CD8-positive, alpha-beta memory T cell (primary cell): ENCODE measurements at places on chromosomes 1 and 21. TPM values are rescaled to one million over a fixed set of nuclear protein-coding genes. Genes with fewer than 3 reads are reported as not detected.

DNA sequence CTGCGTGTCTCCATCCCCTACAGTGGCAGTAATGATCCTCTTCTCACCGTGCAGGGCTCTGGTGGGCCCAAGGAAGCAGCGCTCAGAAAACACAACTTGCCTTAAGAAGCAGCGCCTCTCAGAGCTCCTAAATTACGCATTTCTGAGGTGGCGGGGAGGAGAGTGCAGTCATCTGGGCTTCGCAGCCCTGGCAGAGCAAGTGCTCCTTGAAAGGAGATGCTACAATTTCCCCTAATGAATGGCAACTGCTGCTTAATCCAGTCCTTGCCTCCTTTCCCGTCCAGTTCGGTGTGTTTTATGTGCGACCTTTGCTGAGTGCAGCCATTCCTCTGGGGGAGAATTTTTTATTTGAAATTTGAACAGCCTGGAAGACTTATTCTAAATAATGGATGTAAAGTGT lies 287.3 kb downstream of the PTPRU start:
- DNase-seq = peak; percentile 9

DNA sequence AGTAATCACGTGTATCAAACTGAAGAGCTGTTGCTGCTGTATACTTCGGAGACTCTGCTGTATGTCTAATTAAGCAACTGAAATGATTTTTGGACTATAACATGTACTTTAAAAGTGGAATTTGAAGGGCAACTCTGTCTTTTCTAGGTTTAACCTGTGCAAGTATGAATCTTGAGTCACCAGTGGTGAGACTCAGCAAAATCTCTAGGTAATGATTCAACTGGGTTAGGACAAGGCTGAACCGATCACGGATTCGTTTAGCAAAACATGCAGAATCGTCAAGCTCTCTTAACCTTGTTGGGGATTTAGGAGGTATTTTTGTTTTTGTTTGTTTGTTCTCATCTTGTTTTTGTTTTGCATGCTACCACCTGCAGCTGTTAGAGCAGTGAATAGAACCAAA lies 149.6 kb downstream of the CYYR1 start:
- DNase-seq = no peak

- no peak for DNase-seq
Measured at GRCh38 chr1:172241540-172241939, 178.9 kb upstream of the C1orf105 start.

- DNase-seq = no peak
Measured at GRCh38 chr21:29170944-29171343, 40.5 kb downstream of the MAP3K7CL start.

DNA sequence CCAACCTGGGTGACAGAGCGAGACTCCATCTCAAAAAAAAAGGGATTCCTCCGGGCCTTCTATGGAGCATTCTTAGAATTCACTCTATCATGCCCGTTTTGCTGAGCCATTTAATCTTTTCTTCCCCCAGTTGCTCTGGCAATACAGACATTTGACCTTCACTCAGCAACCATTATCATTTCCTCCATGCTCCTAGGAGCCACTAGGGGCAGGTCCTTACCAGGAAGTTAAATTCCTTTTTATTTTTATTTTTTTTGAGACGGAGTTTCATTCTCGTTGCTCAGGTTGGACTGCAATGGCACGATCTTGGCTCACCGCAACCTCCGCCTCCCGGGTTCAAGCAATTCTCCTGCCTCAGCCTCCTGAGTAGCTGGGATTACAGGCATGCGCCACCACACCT lies 9.7 kb upstream of the CGN start:
- DNase-seq = no peak

- DNase-seq = no peak
Measured at GRCh38 chr1:99979091-99979490, 9.3 kb downstream of the SLC35A3 start.

- no peak for DNase-seq
Measured at GRCh38 chr1:43925846-43926245, 7.8 kb upstream of the ARTN start.

SUSD4 gene
- 0.18 TPM for total RNA-seq

TEKT2 gene
- not detected for total RNA-seq

PLXNA2 gene
- 0.75 TPM for total RNA-seq
